ENCODE measurements at places on chromosomes 1 and 21.

DNA sequence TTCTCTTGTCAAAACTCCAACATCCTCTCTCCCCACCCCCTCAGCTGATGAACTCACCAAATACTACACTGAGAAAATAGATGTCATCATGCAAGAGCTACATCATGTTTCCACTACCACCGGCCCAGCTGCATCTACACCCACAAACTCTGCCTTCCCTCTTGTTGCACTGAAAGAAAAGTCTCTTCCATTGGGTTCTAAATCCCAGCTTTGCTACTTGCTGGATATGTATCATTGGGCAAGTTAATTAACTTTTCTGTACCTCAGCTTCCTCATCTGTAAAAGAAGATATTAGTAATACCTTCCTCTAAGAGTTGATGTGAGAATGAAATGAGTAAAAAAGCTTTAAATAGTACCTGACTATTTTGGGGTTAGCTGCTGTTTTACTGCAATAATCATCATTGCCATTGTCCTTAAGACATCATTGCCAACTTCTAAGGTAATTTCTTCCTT lies 108.6 kb downstream of the OLFML2B start:
- no peak for DNase-seq

DNA sequence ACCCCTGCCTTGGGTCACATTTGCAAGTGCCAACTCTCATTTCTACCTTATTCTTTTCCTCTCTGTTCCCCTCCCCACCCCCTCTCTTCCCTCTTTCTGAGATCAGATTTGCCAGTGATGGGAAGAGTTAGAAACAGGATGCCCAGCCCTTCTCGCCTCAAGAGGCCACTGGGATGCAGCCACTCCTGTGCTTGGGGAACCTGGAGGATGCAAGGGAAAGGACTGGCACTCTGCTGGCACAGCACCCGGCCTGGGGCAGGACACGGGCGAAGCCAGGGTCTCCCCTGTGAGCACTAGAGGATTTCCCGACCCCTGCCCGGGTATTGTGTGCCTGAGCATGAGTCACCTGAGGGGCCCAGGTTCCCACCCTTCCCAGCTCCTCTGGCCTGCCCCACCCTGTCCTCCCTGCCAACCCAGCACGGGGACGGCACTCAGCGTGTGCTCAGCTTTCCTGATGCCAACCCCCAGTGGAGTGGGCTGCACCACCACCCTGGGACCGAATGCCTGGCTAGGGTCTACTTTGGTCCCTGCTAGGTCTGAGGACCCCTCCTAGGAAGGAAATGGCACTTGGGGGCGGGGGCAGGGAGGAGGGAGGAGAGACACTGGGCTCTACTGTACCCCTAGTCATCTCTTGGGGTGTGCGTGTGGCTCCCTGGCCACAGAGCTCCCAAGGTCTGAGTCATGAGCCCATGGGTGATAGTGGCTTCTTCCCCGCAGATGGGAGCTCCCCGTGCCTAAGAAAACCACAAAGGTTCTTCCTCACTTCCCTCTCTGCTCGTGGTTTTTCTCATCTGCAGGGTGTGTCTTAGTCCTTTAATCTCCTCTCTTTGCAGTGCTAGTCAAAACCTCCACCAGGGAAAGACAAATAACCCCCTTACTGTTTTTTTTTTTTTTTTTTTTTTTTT lies 12.4 kb downstream of the LMNA start:
- peak; percentile 99 for DNase-seq

DNA sequence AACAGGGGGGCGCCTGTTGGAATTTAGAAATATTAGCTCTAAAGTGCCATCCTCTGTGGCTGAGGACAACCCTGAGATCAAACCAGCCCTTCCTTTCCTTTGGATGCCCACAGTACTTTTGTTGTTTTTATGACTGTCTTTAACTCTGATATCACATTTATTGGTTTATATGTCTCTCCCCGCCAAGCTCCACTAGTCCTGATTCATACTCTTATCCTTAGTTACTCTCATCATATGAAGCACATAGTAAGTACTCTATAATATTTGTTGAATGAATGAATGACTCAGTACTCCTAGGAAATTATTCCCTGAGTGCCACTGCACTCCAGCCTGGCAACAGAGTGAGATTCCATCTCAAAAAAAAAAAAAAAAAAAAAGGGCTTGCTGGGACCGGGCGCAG lies 22.6 kb upstream of the NRDC start:
- no peak for DNase-seq

DNA sequence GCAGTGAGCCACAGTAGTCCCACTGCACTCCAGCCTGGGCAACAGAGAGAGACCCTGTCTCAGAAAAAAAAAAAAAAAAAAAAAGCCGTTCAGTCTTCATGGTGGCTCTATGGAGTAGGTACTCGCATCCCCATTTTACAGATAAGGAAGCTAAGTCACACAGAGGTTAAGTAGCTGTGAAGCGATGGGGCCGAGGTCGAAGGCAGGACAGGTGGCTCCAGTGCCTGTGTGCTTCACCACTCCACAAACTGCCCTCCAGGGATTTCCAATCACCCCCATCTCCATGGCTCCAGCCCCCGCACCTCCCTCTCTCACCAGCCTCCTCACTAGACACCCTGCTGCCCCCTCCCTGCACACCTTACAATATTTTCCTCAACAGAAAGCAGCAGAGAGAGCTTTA lies 61.9 kb downstream of the SYF2 start:
- no peak for DNase-seq
